ENCODE measurements at places on chromosomes 5 and 9.

DNA sequence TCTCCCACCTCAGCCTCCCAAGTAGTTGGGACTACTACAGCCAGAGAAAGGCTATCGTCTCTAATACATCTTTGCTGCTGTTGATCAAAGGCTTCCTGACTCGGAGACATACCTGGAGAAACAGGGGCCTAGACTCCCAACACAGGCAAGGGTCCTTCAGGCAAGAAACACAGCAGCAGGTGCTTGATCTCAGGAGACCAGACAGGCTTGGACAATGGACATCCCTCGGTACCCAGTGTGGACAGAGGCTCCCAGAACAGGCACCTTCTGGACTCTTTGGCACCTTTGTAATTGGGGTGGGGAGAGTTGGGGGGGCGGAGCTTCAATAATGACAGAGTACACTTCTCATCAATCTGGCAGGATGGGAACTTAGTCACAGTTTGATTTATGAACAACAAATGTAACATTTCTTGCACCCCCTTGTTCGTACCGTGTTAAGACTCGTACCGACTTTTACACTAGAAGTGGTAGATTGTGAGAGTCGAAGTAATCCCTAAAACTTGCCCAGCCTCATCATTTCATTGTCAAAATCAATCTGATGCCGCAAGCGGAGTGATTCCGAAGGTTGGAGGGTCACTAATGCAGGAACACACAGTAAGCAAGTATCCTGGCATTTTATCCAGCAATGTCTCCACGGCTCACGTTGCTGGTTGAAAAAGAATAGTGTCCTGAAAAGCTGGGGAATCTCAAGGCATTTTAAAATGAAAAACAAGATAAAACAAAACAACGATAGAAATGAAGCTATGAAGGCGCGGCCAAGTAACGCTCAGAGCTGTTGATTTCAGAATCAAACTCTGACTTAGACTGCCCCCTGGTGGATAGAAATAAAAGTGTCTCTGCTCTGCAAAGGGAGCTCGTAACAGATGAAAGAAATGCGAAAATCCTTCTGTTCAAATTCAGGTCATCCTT is 46.4 kb upstream of the STK32A start:
- DNase-seq, result peak; percentile 74

DNA sequence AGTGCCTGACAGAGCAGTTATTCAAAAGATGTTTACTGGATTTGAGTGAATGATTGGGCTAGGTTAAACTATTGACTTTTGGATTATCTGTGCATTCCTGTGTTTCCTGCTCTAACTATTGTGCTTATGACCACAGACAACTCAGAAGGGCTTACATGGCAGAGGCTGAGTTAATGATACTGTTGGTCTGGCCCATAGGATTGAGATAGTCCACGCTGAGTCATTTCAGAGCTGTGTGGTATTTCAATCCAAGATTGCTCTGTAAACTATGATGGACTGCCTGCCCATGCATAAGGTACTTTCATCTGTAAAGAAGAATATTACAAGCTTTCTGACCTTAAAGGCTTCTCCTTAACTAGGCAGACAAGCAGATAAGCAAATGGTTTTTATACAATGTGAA is 49.1 kb upstream of the SLIT3 start:
- DNase-seq, result no peak

- DNase-seq, result no peak
Observed at GRCh38 chr5:138495351-138495750, 30.1 kb downstream of the EGR1 start.

GRCh38 chr9:122364783-122365150 is 6.1 kb upstream of the PTGS1 start:
- DNase-seq, result no peak

DNA sequence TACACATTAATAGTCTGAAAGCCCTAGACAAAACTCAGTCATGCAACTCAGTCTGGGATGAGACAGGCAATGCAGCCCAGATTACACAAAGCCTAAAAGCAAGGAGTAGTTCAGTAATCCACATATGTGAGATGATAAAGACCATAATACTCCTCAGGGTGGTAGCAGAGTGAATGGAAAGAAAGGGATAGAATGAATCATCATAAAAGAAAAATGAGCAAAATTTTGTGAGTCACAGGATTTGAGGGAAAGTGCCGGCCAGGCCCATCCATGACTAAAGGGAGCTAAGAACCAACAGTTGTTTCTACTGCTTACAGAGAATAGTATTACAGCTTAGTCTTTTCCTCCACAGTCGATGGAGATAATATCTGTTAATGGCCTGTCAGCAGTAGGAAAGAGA is 90.0 kb upstream of the POU5F2 start:
- no peak for DNase-seq

DNA sequence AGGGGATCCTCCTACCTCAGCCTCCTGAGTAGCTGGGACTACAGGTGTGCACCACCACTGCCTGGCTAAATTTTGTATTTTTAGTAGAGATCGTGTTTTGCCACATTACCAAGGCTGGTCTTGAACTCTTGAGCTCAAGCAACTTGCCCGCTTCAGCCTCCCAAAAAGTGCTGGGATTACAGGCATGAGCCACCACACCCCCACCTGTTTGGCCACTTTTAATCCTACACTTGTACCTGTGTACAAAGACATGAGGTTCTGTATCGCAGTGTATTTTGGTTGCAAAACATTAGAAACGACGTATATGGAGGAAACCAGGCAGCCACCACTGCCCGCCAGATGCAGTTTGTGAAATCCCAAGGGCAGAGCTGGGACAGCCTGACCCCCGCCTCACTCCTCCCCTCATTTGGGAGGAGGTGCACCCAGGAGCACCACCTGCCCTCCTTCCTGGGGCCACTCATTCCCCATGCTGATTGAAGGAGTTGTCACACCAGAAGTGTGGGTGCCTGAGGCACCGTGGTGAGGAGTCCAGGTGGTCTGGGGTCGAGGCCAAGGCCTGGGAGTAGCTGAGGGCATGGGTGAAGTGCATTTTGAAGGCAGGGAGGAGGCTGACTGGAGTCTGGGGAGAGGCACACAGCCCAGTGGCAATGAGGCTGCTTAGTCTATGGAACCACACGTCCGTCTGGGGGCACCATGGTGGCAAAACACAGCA is 39.3 kb upstream of the OLFM1 start:
- DNase-seq, result no peak

GRCh38 chr5:149172709-149173505 is 31.6 kb downstream of the ABLIM3 start:
- no peak for DNase-seq

- DNase-seq, result no peak
Observed at GRCh38 chr5:174413567-174414314, 310.6 kb upstream of the MSX2 start.

- DNase-seq, result peak; percentile 27
Observed at GRCh38 chr5:170348137-170348633, 41.0 kb downstream of the KCNMB1 start.

GRCh38 chr9:10208691-10209069 is 404.1 kb downstream of the PTPRD start:
- no peak for DNase-seq

- DNase-seq, result no peak
Observed at GRCh38 chr5:39505791-39506190, 81.0 kb upstream of the DAB2 start.

GRCh38 chr9:121050128-121050988 is at the start of gene C5:
Gene C5 (minus strand): TSS chr9:121050275. CDS start chr9:121050246, 29 bp downstream.
- DNase-seq, result no peak

DNA sequence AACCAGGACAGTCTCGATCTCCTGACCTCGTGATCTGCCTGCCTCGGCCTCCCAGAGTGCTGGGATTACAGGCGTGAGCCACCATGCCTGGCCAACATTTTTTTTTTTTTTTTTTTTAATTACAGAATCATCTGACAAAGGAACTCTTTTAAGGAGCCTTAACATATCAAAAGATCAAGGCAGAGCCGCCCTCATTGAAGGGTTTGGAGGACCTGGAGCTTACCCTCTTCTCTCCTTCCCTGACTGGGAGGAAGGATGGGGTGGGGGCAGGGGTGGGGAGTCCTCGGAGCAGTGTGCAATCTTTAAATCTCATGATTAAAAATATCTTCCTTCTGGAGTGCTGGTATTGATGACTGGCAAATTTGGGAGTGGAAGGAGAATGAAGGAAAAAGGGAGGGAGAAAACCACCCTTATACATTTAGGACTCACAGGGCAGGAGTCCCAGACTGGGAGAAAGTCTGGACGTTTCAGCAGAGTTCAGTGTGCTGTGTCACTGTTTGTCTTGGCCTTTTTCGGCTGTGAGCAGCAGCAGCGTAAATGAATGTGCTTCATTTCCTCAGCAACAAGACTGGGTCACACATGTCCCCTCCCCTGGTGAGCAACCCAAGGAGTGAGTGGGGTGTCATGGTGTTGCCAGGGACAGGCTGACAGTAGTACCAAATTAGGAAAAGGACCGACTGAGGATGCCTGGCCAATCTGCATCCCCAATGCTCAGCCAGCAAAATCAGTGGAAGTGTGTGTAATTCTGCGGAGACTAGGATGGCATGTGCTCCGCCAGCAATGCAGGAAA is 115.3 kb upstream of the BNC2 start:
- DNase-seq, result no peak

- DNase-seq, result no peak
Observed at GRCh38 chr5:77637998-77638762, at the start of gene OTP. Gene OTP (minus strand): TSS chr5:77638713. CDS start chr5:77638549, 164 bp downstream.

DNA sequence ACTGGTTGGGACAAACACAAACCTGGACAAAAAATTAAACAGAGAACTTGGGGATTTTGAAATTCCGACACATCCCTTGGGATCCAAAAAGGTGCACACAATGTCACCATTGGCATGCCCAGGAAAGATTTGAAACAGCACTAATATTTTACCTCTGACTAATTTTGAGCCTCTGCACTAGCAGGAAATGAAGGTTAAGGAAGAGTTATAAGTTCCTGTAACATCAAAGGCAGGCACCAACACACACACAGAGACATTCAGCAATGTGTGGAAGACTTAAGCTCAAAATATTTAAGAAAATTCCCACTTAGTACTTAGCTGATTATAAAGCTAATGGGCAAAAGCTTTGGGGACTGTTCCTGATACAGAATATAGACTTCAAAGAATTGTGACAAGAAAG is 247.0 kb downstream of the CDH9 start:
- DNase-seq, result no peak

GRCh38 chr9:132486706-132487350 is 76.8 kb downstream of the CFAP77 start:
- no peak for DNase-seq

DNA sequence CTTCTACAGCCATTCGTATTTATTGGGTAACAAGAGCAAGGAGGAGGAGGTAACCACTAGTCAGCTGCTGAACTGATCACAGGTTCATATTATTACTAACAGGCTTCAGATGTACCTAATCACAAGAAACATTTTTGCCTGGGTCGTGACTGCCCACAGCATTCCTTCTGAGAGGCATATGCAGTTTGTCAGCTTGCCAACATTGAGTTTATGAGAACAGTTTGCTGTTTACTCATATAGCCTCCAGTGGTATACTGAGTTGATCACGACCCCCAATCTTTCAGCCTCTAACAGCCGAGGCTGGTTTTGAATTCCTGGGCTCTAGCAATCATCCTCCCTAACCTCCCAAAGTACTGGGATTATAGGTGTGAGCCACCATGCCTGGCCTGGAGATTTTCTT is 693.6 kb downstream of the TLE1 start:
- DNase-seq, result no peak

GRCh38 chr9:87567001-87567400 is 69.3 kb downstream of the DAPK1 start:
- DNase-seq, result no peak

DNA sequence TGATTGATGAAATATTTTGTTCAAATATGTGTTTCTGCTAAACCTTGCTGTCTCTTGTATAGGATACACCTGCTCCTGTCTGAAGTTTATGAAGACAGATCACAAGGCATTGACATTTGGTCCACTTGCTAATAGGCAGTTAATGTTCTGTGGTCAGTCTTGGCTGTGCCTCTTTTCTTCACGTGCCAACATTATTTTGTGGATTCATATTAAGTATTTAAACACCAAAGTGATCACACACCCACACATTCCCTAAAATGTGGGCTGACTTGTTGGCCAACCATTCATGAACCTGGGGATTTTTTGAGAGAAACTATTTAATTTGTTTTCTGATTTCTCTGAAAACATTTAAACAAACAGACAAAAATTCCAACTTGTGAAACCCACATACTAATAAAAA is 33.7 kb downstream of the ZNF462 start:
- no peak for DNase-seq

DNA sequence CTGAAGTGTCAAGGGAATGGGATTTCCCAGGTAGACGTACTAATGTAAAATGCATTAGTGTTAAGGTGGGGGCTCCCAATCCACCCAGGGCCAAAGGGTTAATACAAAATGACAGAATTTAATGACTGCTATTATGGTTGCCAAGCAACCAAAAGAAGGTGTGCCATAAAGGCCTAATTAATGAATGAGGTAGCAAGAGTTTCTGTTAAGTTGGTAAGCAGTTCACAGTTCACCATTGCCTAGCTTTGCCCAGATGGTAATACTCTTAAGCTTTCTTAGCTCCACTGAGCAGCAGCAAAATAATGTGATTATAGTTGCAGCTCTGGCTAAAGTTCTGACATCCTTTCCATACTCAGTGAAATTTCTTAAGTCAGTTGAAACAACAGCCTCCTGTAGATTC is 211.7 kb downstream of the DENND1A start:
- no peak for DNase-seq

DNA sequence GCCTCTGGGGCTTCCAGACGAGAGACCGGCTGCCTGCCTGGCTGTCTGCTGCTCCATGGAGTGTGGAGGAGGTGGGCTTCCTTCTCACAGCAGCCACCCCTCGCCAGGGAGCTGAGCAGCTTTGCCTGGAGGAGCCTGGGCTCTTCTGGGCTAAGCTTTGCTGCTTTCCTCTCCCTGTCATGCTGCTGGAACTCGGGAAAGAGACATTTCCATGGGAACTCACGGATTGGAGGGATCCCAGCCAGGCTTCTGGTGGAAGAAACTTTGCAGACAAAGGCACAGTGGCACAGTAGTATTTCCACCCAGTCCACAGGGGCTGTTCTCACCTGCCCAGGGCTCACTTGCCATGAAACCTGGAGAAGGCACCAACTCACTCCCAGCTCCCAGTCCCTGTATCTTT is 5.6 kb upstream of the NTNG2 start:
- no peak for DNase-seq

GRCh38 chr9:97772145-97772544 is 75.0 kb upstream of the XPA start:
- no peak for DNase-seq

DNA sequence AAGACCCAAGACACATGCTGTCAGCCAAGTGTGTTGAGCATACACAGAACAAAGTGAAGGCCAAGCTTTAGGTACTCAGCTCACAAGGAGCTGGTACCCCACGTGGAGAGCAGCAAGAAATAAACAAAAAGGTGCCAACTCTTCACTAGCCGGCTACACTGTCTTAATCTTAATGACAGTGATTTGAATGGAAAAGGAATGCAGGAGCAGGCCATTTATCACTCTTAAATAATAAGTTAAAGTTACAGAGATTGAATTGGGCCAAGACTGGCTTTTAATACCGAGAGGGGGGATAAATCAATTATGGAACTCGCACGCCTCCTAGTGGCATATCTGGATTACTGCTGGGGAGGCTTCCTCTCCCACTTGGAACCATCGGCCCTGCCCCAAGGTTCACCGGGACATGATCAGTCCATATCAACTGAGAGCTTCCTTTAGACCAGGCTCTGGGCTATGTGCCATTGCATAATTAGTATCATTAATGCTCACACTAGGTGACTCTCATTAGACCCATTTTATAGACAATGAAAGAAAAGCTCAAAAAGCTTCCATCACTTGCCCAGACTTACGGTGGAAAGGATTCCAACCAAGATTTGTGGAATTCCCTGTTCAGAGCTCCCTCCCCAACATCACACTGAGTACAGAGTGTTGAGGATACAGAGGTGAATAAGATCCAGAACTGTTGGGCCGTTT is 94.0 kb downstream of the ACTL7B start:
- DNase-seq, result peak; percentile 71

Data from suppressor macrophage (primary cell).